HFFc6 (cell line): ENCODE measurements at places on chromosomes 3 and 15.
A peak's percentile ranks its signal among the peaks of the same experiment; 100 is the strongest.

GRCh38 chr3:48930590-48930989 lies 11.9 kb downstream of the ARIH2 start:
- H3K27ac ChIP-seq = no peak overlapping the region
- DNase-seq = no peak
- peaks cover 65% of the 10 kb centered on the region for H3K36me3 ChIP-seq
- peaks cover 2% of the 10 kb centered on the region for H3K27me3 ChIP-seq

DNA sequence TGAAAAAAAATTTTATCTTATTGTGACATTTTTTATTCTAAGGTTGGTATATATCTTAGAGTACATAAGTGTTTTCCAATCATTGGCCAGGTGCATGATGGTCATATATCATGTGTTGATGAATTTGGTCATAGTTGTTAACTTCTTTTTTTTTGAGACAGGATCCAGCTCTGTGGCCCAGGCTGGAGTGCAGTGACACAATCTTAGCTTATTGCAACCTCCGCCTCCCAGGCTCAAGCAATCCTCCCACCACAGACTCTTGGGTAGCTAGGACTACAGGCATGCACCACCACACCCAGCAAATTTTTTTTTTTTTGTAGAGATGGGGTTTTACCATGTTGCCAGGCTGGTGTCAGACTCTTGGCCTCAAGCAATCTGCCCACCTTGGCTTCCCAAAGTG lies 44.0 kb downstream of the PCCB start:
- no peaks in the 10 kb centered on the region for H3K4me1 ChIP-seq
- H3K36me3 ChIP-seq = peaks cover 8% of the 10 kb centered on the region; the same call in 1 of the 2 replicates
- no peaks in the 10 kb centered on the region for H3K27me3 ChIP-seq
- no peak overlapping the region for H3K27ac ChIP-seq
- H3K4me3 ChIP-seq = no peak overlapping the region

DNA sequence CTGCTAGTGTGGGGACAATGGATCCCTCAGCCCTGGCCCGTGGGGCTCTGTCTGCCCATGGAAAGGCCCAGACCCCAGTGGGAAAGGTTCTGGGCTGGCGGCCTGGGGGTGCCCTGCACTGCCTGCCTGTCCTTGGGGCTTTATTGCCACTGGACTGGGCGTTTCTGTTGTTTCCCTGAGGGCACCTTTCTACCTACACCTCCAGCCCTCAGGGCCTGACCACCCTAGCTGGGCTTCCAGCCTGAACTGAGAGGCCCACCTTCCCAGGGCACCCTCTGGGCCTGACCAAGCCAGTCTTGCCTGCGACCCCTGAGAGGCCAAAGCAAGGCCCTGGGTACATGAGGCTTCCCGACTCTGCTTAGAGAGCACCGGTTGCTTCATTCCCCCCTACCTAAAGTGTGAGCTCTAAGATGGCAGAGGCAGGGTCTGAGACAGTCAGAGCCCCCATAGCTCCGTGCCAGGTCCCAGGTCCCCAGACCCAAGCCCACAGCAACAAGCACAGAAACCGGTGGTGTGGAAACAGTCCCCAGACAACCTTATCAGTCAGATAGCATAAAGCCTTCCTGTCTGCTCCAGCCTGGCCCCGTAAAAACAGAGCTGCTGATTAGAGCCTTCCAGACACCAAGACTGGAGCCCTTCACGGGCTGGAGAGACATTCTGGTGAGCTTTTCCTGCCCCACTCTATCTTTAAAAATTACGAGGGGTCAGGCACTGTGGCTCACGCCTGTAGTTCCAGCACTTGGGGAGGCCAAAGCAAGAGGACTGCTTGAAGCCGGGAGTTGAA lies 102.8 kb downstream of the CHSY1 start:
- no peaks in the 10 kb centered on the region; the same call in 1 of the 2 replicates for H3K36me3 ChIP-seq
- DNase-seq = no peak
- peaks cover 2% of the 10 kb centered on the region; the same call in 1 of the 2 replicates for H3K27me3 ChIP-seq
- H3K27ac ChIP-seq = no peak overlapping the region
- no peaks in the 10 kb centered on the region; the same call in 1 of the 2 replicates for H3K4me1 ChIP-seq

- peaks cover 2% of the 10 kb centered on the region for H3K27me3 ChIP-seq
- DNase-seq = no peak
- peaks cover 10% of the 10 kb centered on the region; the same call in 1 of the 2 replicates for H3K36me3 ChIP-seq
- peaks cover 5% of the 10 kb centered on the region; the same call in 1 of the 2 replicates for H3K4me1 ChIP-seq
- peak overlapping the region; percentile 39; the same call in 1 of the 2 replicates for H3K27ac ChIP-seq
Observed at GRCh38 chr15:101024073-101024695, 105.0 kb downstream of the LRRK1 start.

GRCh38 chr3:19348941-19349564 lies 200.7 kb downstream of the KCNH8 start:
- no peak overlapping the region for H3K27ac ChIP-seq
- H3K27me3 ChIP-seq = no peaks in the 10 kb centered on the region
- H3K4me1 ChIP-seq = no peaks in the 10 kb centered on the region
- no peaks in the 10 kb centered on the region for H3K36me3 ChIP-seq
- no peak overlapping the region for H3K4me3 ChIP-seq
- DNase-seq = no peak

GRCh38 chr15:43440721-43441281 lies 52.2 kb downstream of the TP53BP1 start:
- peaks cover 15% of the 10 kb centered on the region for H3K4me1 ChIP-seq
- H3K36me3 ChIP-seq = peaks cover 11% of the 10 kb centered on the region
- peaks cover 2% of the 10 kb centered on the region; the same call in 1 of the 2 replicates for H3K27me3 ChIP-seq
- peak overlapping the region; percentile 96 for H3K27ac ChIP-seq

DNA sequence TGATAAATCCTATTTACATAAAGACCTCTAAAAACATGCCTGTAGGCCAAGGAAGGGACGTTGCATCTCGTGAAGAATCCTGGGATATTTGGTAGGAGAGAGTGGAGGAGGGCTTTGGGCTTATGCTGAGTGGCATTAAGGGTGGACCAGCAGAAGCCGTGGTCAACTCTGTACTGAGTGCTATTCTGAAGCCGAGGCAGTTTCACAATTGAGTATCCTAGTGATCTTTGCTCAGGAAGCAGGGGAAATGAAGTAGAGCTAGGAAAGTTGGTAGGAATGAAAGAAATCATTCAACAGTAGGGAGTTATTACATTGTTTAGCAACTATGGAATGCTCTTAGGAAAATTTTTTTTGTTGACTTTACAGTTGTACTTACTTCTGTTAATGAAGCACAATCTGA lies 24.2 kb downstream of the MCTP2 start:
- no peak overlapping the region for H3K4me3 ChIP-seq
- peaks cover 5% of the 10 kb centered on the region; the same call in 1 of the 2 replicates for H3K36me3 ChIP-seq
- H3K4me1 ChIP-seq = no peaks in the 10 kb centered on the region; the same call in 1 of the 2 replicates
- H3K27me3 ChIP-seq = no peaks in the 10 kb centered on the region; the same call in 1 of the 2 replicates

DNA sequence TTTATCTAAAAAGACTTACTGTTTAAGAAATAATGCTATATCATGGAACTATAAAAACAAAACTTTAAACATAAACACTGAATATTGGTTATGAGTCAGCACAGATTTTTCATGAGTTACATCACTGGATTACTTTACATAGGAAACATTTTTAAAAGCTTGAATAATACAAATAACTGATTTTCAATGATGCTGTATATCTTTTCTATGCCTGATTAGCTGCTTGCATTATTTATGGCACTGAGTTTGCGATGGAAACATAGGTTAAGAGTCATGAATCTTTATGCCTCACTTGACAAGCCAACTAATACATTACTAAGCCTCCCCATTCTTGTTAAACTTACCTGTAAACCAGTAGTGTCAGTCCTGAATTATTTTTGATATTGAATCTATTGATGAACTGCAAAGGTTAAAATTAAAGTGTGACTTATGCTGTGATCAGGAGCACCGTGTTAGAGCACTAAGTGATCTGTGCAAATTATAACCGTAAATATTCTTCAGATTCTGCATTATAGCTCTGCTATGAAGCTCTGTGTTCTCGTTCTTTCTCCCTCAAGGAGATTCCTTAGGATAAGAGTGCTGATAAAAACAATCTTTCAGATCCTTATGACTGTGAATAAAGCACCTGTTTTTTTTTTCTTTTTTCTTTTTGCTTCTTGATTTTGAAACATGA lies 437.3 kb upstream of the BCHE start:
- no peak overlapping the region for H3K4me3 ChIP-seq
- no peaks in the 10 kb centered on the region for H3K27me3 ChIP-seq
- H3K36me3 ChIP-seq = no peaks in the 10 kb centered on the region
- H3K4me1 ChIP-seq = no peaks in the 10 kb centered on the region
- H3K27ac ChIP-seq = no peak overlapping the region
- no peak for DNase-seq

DNA sequence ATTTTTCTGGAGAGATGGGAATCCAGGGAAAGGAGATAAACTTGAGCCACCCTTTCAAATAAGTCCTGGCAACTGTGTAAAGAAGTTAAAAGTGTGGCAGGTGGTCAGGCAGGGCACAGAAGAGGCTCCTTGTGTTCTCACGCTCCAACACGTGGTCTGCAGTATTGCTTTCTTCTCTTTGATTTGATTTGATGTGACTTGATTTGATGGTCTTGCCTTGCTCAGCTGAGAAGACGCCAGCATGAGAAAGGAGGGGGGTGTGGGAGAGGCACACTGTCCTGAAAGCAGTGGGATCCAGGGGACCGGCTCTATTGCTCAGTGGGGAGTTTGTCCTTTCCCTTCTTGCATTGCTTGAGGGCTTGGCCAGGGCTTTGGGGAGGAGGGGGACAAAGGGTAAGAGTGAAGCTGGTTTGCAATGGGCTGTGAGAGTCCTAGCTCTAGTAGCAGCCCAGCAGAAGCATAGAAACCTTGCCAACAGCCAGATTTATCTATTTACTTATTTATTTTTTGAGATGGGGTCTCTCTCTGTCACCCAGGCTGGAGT lies 25.7 kb upstream of the NEO1 start:
- no peak overlapping the region for H3K27ac ChIP-seq
- no peak overlapping the region for H3K4me3 ChIP-seq
- DNase-seq = no peak
- peaks cover 12% of the 10 kb centered on the region for H3K4me1 ChIP-seq

GRCh38 chr3:196625331-196625730 lies 14.2 kb upstream of the NRROS start:
- no peaks in the 10 kb centered on the region for H3K36me3 ChIP-seq
- DNase-seq = no peak
- no peak overlapping the region for H3K27ac ChIP-seq
- H3K4me3 ChIP-seq = no peak overlapping the region
- H3K4me1 ChIP-seq = peaks cover 15% of the 10 kb centered on the region
- peaks cover 7% of the 10 kb centered on the region for H3K27me3 ChIP-seq
